ENCODE measurements at places on chromosomes 1 and 21. TPM values are rescaled to one million over a fixed set of nuclear protein-coding genes. Genes with fewer than 3 reads are reported as not detected.

DCST1 gene
- total RNA-seq, result not detected

IFNGR2 gene
- total RNA-seq, result 53.1 TPM

ICOSLG gene
- 1.6 TPM for total RNA-seq

FHAD1 gene
- 3.3 TPM for total RNA-seq

NDUFS2 gene
- 103 TPM for total RNA-seq

PRRX1 gene
- 100 TPM for total RNA-seq

SLC22A15 gene
- 8.1 TPM for total RNA-seq

KCNE2 gene
- total RNA-seq, result not detected

C1orf94 gene
- total RNA-seq, result 0.33 TPM

VAMP3 gene
- total RNA-seq, result 63.3 TPM

KCND3 gene
- total RNA-seq, result 16.2 TPM

TMEM234 gene
- total RNA-seq, result 18.8 TPM

COL11A1 gene
- total RNA-seq, result 239 TPM

BARHL2 gene
- 2.8 TPM for total RNA-seq

SPRR1A gene
- not detected for total RNA-seq

PTGFR gene
- total RNA-seq, result 9.5 TPM

SELE gene
- 6.9 TPM for total RNA-seq

LRRC8B gene
- total RNA-seq, result 26.4 TPM

SPATA17 gene
- total RNA-seq, result 3.7 TPM

WDR64 gene
- total RNA-seq, result 1.3 TPM

DNAJC6 gene
- 46.5 TPM for total RNA-seq

ARL8A gene
- 36.2 TPM for total RNA-seq

PARS2 gene
- 8.4 TPM for total RNA-seq

LHX8 gene
- not detected for total RNA-seq
